Hippocampal formation (tissue), 2 donors: ENCODE measurements at places on chromosomes 5 and 9.

DNA sequence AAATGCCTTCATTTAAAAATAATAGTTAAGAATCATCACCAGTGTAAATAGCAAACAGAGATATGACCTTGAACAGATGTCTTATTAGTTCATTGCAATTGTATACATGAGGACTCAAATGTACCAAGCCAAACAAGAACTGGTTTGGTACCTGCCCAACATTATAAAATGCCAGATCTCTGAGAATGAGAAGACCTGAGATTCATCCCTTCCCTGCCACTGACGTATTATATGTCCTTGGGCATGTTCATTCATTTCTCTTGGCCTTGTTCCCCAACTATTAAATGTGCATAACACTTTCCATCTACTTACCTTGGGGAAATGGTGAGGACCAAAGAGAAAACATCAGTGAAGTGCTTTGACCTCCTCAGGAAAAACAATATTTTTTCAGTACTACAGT lies 33.6 kb upstream of the ERBIN start:
- no peak for DNase-seq

- DNase-seq = no peak
These were observed 260.7 kb downstream of the CRB2 start for GRCh38 chr9:123616707-123617106.

GRCh38 chr5:43530648-43531047 lies 15.7 kb upstream of the C5orf34 start:
- DNase-seq = no peak

GRCh38 chr5:76402251-76402885 lies 717 bp upstream of the IQGAP2 start:
- DNase-seq = no peak

- DNase-seq = no peak
These were observed 141.6 kb upstream of the SPRY4 start for GRCh38 chr5:142466195-142466971.

- no peak for DNase-seq
These were observed 52.5 kb downstream of the SHB start for GRCh38 chr9:38016375-38017135.
